Naive thymus-derived CD4-positive, alpha-beta T cell (primary cell): ENCODE measurements at places on chromosomes 6 and 20.

DNA sequence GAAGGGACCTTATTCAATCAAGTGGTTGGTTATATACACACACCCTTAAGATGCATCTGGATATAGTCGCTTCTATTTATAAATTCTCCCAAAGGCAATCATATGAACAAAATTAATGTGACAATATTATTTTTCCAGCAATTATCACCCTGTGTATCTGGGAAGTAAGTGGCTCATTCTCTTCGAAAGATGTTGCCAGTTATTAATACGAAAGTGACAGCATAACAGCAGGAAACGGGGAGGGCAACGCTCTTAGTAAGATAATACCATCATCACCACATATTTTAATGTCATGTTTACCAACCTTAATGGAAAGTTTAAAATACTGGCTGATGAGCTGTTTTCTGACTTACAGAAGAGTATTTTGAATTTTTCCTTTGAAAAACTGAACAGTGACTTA, 697.2 kb upstream of the AGPAT4 start:
- no peak overlapping the region for H3K4me3 ChIP-seq
- H3K4me1 ChIP-seq: no peaks in the 10 kb centered on the region
- H3K27me3 ChIP-seq: no peaks in the 10 kb centered on the region
- no peak for DNase-seq

DNA sequence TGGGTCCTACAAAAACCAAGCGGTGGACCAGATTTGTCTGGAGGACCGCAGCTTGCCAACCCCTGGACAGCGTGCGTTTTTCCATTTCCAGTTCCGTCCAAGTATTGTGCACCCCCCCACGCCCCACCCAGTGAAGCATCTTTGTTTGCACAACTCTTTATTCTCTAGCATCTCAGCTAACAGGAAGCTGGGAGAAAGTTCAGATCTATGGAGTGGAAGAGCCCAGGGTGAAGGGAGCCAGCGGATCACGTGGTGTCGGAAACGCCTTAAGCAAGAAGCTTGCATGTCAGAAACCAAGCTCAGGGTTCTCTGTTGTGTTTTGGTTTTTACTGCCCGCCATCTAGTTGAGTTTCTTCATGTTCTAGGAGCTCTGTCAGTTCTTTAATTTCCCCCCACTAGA, 29.9 kb downstream of the ARID1B start:
- H3K27ac ChIP-seq: no peak overlapping the region
- H3K36me3 ChIP-seq: no peaks in the 10 kb centered on the region
- H3K4me3 ChIP-seq: no peak overlapping the region
- DNase-seq: no peak
- H3K4me1 ChIP-seq: peaks cover 44% of the 10 kb centered on the region

- no peak for DNase-seq
- H3K4me1 ChIP-seq: no peaks in the 10 kb centered on the region
- H3K27ac ChIP-seq: no peak overlapping the region
- H3K27me3 ChIP-seq: no peaks in the 10 kb centered on the region
- no peak overlapping the region for H3K4me3 ChIP-seq
- peaks cover 10% of the 10 kb centered on the region for H3K36me3 ChIP-seq
These were observed 141.7 kb downstream of the C6orf58 start for GRCh38 chr6:127718694-127719093.

DNA sequence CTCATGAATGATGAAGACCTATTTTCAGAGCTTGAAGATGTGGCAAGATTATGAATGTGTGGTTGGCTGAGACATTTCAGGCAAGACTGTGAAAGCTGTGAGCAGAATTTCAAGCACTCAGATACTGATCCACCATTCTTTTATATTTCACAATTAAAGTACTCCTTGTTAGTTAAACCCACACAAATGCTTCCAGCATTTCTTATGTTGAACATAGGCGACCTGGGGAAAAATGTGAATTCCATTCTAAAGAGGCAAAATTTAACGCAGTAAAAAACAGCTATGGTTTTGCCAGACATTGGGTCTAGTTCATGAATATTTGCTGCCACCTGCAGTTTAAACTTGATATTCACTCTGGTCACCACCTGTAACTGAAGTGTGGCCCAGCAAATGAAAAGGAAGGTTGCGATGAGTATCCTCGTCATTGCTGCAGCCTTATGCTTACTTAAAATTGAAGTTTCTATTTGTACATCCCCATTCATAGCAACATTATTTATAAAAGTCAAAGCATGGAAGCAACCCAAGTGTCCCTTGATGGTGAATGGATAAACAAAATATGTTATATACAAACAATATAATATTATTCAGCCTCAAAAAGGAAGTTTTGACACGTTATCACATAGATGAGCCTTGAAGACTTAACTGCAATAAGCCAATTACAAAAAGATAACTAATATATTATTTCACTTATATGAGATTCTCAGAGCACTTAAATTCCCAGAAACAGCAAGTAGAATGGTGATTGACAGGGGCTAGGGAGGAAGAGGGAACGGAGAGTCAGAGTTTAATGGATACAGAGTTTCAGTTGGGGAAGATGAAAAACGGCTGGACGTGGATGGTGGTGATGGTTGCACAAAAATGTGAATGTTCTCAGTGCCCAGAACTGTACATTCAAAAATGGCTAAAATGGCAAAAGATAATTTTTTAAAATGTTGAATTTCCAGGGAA, 32.4 kb upstream of the FAM184A start:
- DNase-seq: peak; percentile 68
- no peaks in the 10 kb centered on the region for H3K36me3 ChIP-seq
- H3K27ac ChIP-seq: no peak overlapping the region
- H3K27me3 ChIP-seq: no peaks in the 10 kb centered on the region
- H3K4me3 ChIP-seq: no peak overlapping the region

GRCh38 chr6:29705389-29706231, 17.6 kb upstream of the HLA-F start:
- peak overlapping the region; percentile 2 for H3K27ac ChIP-seq
- no peaks in the 10 kb centered on the region for H3K27me3 ChIP-seq
- no peak for DNase-seq
- H3K4me1 ChIP-seq: peaks cover 47% of the 10 kb centered on the region
- no peak overlapping the region for H3K4me3 ChIP-seq

GRCh38 chr6:3309391-3310050, 50.8 kb downstream of the PSMG4 start:
- H3K36me3 ChIP-seq: peaks cover 9% of the 10 kb centered on the region
- no peak overlapping the region for H3K4me3 ChIP-seq
- no peaks in the 10 kb centered on the region for H3K4me1 ChIP-seq
- H3K27ac ChIP-seq: no peak overlapping the region
- H3K27me3 ChIP-seq: no peaks in the 10 kb centered on the region

DNA sequence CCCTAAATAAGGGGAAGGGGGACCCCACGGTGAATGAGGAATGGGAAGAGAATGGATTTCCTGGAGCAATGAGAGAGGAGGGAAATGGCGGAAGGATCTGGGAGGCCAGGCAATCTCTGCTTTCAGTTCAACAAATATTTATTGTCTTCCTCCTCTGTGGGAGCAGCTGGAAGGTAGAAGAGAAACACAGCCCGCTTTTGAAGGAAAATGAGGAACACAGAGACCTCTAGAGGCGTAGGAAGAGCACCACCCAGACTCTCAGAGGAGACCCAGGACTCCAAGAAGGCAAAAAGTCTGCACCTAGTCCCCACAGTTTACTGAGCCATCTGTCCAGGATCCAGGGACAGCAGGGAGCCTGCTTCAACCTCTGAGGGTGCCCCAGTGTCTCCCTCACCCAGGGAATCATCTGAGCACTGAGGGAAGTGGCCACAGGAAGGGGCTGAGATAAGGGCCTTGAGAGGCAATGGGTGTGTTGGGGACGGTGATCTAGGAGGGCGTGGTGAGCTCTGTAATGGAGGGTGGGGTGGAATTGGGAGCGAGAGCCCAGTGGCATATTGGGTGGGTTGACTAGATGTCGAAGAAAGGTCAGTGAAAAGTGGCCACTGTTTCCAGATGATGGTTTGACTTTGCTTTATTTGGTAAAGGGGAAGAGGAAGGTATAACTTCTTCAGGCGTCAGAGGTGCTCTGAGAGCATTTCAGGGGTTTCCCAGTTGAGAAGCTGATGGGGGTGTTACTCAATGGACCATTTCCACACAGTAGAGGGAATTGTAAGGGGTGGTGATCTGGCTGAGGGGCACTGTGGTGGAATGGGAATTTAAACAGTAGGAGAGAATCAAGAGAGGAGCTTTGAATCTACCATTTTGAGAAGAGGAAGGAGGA, 610 bp downstream of the PSORS1C1 start:
- no peaks in the 10 kb centered on the region for H3K36me3 ChIP-seq
- no peaks in the 10 kb centered on the region for H3K27me3 ChIP-seq
- peak; percentile 23 for DNase-seq
- no peaks in the 10 kb centered on the region for H3K4me1 ChIP-seq

- H3K36me3 ChIP-seq: peaks cover 7% of the 10 kb centered on the region
- peak overlapping the region; percentile 32 for H3K27ac ChIP-seq
- H3K27me3 ChIP-seq: no peaks in the 10 kb centered on the region
These were observed 93.2 kb downstream of the GMPR start for GRCh38 chr6:16331384-16332174.

- peaks cover 12% of the 10 kb centered on the region for H3K4me1 ChIP-seq
- no peak overlapping the region for H3K27ac ChIP-seq
- peaks cover 4% of the 10 kb centered on the region for H3K36me3 ChIP-seq
- no peak overlapping the region for H3K4me3 ChIP-seq
- no peak for DNase-seq
These were observed 29.1 kb downstream of the STK35 start for GRCh38 chr20:2130683-2131082.

GRCh38 chr6:122817766-122818165, 28.7 kb downstream of the SMPDL3A start:
- H3K27me3 ChIP-seq: no peaks in the 10 kb centered on the region
- no peaks in the 10 kb centered on the region for H3K4me1 ChIP-seq
- H3K4me3 ChIP-seq: no peak overlapping the region
- no peak overlapping the region for H3K27ac ChIP-seq

DNA sequence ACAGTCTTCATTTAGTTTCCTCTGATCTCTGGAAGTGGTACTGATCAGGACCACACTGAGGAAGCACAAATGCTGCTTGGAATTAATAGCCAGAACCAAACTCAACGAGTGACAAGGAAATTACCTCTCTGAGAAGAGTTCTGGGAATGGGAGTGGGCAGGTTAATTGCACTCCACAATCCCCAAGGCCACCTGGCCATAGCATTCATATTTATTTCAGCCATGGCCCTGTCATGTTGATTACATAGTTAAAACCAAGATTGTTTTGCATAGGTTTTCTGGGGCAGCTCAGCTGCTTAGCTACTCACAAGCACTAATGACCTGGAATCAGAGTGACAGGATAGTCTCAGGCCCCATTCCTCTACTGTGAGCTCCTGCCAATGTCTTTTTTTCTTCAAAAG, 230.2 kb upstream of the RIMS1 start:
- no peak for DNase-seq
- no peak overlapping the region for H3K27ac ChIP-seq
- H3K4me1 ChIP-seq: no peaks in the 10 kb centered on the region
- H3K4me3 ChIP-seq: no peak overlapping the region
- H3K27me3 ChIP-seq: no peaks in the 10 kb centered on the region

- H3K36me3 ChIP-seq: no peaks in the 10 kb centered on the region
- no peak for DNase-seq
- no peaks in the 10 kb centered on the region for H3K27me3 ChIP-seq
- H3K4me1 ChIP-seq: no peaks in the 10 kb centered on the region
- no peak overlapping the region for H3K27ac ChIP-seq
These were observed 143.8 kb downstream of the CDK19 start for GRCh38 chr6:110671447-110671846.

GRCh38 chr6:25239059-25239458, 40.1 kb upstream of the CARMIL1 start:
- DNase-seq: no peak
- H3K27ac ChIP-seq: no peak overlapping the region
- H3K36me3 ChIP-seq: no peaks in the 10 kb centered on the region
- H3K4me3 ChIP-seq: no peak overlapping the region

DNA sequence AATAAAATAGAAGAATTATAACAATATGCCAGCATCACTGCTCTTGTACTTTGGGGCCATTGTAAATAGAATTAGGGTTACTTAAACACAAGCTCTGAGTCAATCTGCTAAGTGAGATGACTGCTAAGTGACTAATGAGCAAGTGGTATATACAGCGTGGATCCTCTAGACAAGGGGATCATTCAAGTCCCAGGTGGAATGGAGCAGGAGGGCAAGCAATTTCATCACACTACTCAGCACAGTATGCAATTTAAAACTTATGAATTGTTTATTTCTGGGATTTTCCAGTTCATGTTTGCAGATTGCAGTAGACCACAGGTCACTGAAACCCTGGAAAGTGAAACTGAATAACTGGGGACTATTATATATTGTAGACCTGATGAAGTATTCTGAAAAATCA, 235.3 kb downstream of the BTBD3 start:
- no peaks in the 10 kb centered on the region for H3K36me3 ChIP-seq
- H3K27me3 ChIP-seq: no peaks in the 10 kb centered on the region
- DNase-seq: no peak

DNA sequence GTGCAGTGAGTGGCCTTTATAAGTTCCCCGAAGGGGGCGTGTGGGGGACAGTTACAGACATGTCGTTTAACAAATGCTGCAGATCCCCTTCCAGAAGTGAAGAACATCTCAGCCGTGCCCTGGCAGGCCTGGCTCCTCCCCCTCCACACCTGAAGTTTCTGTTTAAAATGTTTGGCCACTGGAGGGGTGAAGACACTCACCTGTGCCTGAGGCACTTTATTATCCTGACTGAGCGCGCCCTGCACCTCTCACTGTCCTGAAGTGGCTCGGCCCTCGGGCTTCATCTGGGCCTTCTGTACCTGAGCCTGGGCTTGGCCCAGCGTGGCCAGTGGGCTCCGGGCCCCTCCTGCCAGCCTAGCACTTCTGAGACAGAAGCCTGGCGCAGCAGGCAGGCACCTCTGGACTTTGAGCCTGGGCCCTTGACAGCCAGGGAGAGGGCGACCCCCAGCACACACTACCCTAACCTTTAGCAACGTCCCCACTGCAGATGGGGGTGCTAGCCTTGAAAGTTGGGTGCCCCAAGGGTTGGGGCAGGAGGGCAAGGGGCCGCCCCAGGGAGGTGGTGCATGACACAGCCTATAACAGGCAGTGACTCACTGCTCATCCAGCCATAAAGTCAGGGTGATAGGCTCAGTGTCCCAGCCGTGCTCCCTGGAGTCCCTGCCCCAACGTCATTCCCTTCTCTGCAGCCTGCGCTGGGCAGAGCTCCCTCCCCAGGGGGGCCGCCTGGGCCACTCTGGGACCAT, 13.6 kb upstream of the GATA5 start:
- H3K27ac ChIP-seq: no peak overlapping the region
- no peaks in the 10 kb centered on the region for H3K27me3 ChIP-seq
- no peaks in the 10 kb centered on the region for H3K4me1 ChIP-seq
- H3K36me3 ChIP-seq: no peaks in the 10 kb centered on the region

DNA sequence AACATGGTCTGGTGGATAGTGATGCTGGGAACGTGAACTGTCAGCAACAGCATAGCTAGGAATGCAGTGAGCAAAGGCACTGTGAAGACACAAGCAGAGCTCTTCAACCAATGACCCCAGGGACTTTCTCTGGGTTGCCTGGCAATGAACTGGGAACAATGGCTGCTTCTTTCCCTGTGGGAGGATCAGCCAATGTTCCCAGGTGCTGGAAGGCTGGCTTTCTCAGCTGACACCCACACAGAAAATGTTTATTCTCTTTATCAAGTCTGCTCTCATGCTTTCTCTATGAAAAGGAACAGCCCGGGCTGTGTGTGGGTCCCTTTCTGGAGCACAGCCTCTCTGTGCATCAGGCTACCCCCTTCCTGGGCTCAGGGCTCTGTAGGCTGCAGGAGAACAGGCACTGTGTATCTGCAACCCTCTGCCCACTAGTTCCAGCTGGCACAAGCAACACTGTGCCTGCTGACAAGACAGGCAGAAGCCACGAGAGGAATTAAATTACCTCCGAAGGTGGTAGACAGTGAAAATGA, 54.2 kb downstream of the HFE start:
- no peaks in the 10 kb centered on the region for H3K36me3 ChIP-seq
- DNase-seq: no peak
- no peak overlapping the region for H3K4me3 ChIP-seq
- H3K4me1 ChIP-seq: no peaks in the 10 kb centered on the region
- H3K27ac ChIP-seq: no peak overlapping the region
